ENCODE measurements at places on chromosomes 16 and 17. TPM values are rescaled to one million over a fixed set of nuclear protein-coding genes. Genes with fewer than 3 reads are reported as not detected.

KRTAP3-2 gene
- not detected for total RNA-seq

CCL22 gene
- total RNA-seq = 0.72 TPM

KRT27 gene
- total RNA-seq = not detected

TMEM219 gene
- 31.9 TPM for total RNA-seq

ADAM11 gene
- 0.17 TPM for total RNA-seq

DNAI2 gene
- 0.25 TPM for total RNA-seq

GCGR gene
- total RNA-seq = not detected

CEP95 gene
- 43.3 TPM for total RNA-seq

PIRT gene
- not detected for total RNA-seq

SHCBP1 gene
- total RNA-seq = 45.0 TPM

CFAP97D1 gene
- total RNA-seq = not detected

ADAP2 gene
- total RNA-seq = 0.32 TPM

GTF3C1 gene
- total RNA-seq = 54.1 TPM

Measured in activated naive CD4-positive, alpha-beta T cell treated with anti-CD3 and anti-CD28 coated beads for 36 hours (primary cell).